Activated CD8-positive, alpha-beta memory T cell treated with anti-CD3 and anti-CD28 coated beads for 4 hours (primary cell): ENCODE measurements at places on chromosomes 3 and 15.

- DNase-seq = no peak
These were observed 1.4 kb downstream of the LYSMD2 start for GRCh38 chr15:51736069-51736468.

GRCh38 chr15:60390871-60391501 is 6.8 kb downstream of the ANXA2 start:
- no peak for DNase-seq

DNA sequence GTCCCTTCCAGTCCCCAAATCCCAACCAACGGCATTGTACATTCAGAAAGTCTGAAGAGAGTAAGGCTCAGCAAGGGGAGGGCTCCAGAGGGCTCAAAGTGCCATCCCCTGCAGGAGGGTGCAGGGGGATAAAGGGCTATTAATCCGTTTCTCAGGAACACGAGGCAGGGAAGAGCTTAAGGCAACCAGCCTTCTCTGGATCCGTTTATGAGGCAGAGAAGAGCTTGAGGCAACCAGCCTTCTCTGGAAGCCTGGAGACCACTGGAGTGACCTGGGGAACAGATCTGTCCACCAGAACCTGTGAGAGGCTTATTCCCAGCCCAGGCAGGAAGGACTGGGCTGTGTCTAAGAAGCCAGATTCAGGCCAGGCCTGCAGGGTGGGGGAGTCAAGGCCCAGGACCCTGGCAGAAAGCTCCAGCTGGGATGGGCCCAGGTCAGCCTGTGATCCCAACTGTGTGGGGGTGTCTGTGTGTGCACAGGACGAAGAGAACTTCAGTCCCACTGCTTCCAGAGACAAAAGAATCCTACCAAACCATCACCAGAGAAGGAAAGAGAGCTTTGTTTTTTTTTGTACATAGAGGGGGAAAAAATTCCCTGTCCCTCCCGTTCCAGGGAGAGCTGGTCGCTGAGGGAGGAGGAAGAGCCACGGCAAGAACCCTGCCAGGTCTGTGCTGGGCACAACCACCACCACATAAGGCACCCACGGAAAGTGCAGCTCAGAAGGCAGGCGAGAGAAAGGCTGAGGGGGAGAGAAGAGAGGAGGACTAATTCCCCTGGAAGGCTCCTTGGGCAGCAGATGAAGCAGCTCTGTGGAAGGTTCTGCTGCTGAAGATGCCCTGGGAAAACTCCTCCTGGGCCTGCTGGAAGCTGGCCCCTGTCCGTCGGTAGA is 1.6 kb upstream of the ULK3 start:
- DNase-seq = no peak

- no peak for DNase-seq
These were observed 6.1 kb downstream of the TNFAIP8L3 start for GRCh38 chr15:51088585-51088984.

DNA sequence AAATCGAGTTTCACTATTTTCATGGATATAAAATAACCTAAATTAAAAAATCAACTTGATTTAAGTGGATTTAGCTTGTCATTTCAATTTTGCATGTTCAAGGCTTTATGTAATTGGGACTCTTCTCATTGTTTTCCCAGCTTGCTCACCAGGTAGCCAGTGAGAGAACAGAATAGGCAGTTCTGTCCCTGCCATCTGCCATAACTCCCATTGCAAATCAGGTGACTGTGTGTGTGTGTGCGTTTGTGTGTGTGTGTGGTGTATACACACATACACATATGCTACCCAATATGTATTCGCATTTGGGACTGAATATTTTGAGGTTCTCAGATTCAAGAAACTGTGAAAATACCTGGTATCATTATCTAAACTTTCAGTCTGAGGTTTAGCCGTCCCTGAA is 1069.8 kb downstream of the IGSF11 start:
- DNase-seq = no peak

GRCh38 chr15:56353119-56353518 is 12.1 kb upstream of the TEX9 start:
- no peak for DNase-seq

- no peak for DNase-seq
These were observed 56.1 kb upstream of the USP3 start for GRCh38 chr15:63448266-63448665.

- DNase-seq = no peak
These were observed 53.9 kb downstream of the EIF4E3 start for GRCh38 chr3:71671216-71671845.

DNA sequence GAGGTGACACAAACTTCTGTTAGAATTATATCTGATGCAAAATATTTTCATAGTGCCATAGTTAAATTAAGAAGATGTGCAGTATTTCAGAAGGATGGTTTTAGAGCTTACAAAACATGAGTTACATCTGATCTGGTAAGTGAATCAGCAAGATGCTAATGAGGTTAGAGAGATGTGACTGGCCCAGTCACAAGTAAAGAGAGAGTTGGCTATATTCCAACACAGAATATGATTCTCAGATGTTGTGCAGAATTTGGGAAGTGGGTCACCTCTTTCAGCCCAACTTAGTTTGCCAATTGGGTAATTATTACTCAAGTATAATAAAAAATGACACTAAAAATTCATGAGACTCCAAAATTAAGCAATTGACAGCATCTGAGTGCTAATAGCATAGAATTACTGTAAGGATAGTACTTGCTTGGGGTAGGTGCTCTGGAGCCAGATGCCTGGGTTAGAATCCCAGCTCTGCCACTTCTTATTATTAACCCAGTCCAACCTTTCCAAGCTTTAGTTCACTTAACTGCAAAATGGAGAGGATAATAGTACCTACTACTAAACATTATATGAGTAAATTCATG is 30.8 kb downstream of the P2RY1 start:
- DNase-seq = no peak

DNA sequence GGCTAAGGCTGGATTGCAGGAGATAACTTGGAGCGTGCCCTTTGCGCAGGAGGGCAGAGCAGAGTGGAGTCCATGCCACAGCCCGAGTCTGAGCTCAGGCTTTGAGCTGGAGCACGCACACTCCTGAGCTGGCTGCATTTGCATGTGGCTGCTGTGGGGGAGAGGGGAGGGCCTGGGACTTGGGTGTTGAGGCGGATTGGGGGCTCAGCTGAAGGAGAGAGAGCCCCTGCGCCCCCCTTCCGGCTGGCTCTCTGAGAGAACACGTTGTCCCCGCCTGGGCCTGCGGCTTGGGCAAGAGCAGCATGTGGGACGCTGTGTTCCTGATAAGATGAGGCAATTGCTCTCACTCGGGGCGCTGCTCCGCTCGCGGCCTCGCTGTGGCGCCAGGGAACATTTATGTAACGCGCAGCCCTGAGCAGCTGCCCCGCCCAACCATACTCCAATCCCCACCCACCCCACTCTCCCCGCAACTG is 39.1 kb downstream of the KLF13 start:
- DNase-seq = peak; percentile 61

DNA sequence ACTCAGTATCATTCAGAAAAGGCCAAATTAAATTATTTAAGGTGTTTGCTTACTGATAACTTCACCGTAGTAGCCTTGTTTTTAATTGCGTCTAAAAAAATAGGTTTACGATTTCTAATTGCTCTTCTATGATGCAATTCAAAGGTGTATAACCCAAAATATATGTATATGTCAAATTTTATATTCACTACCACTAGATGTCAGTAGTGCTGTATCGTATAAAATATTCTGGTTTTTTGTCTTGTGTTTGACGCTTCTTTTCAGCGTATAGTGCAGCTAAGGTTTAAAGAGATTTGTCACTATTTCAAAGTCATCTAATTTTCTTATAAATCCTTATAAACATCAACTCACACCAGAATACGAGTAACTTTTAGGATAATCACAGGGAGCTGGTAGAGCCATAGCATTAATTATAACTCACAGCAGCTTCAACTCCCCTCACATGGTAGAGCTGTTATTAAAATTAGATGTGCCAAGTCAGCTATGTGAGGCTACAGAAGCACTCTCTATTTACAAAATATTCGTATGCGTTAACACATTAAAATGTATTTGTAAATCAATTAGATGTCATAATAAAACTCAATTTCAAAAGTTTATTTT is 3.5 kb downstream of the PFN2 start:
- DNase-seq = no peak

- DNase-seq = no peak
These were observed 202.3 kb downstream of the NEK10 start for GRCh38 chr3:27166888-27167287.

DNA sequence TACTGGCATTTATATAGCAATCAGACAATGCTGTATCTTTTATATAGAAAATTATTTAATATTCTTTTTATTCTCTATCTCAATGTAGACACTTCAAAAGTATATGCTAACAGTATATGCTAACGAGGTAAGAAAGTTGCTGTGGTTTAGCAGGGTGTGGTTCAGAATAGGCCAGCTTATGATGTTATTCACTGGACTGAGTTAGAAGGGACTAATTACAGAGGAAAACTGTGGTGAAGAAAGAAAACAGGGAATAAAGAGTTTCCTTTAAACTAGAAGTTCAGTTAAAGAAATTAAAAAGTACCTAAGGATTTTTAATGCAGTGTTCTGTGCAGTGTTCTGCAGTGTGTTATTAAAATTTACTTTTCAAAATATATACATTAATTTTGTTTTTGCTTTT is 59.4 kb downstream of the MYO9A start:
- DNase-seq = no peak

GRCh38 chr3:73697020-73697419 is 72.3 kb upstream of the PDZRN3 start:
- DNase-seq = no peak

- no peak for DNase-seq
These were observed 46.2 kb downstream of the CTDSPL start for GRCh38 chr3:37907906-37908305.

- no peak for DNase-seq
These were observed 108.3 kb downstream of the IL20RB start for GRCh38 chr3:137066092-137066491.

GRCh38 chr3:39748763-39749162 is 60.6 kb upstream of the MYRIP start:
- DNase-seq = no peak

DNA sequence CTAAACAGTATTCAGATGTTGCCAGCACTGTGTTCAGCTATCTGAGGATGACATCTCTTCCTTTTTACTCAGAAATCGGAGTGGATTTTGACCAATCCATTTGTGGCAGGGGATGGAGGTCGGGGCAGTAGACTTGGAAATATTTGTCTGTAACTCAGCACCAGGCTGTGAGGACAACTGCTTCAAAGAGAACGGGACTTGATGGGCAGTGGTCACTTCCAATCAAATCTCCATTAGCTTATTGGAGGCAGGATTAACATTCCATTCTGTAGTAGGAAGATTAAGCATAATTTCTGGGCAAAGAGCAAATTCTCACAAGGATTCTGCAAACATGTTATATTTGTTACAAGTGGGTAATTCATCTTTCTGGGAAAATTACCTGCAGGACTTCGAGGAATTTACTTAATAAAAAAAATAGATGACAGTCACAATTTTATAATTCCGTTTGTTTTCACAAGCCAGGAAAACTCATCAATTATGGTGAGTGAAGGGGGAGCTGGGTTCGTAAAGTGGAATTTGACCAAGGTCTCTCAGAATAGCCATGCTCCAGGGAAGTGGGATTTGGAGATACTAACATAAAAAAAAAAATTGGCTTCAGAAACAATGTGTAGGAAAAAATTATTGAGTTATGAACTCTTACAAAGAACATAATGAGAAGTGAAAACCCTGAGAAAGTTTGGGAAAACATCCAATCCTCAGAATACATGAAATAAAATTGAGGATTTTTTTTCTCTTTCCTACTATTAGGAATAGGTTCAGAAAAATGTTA is 18.1 kb downstream of the CRABP1 start:
- no peak for DNase-seq

DNA sequence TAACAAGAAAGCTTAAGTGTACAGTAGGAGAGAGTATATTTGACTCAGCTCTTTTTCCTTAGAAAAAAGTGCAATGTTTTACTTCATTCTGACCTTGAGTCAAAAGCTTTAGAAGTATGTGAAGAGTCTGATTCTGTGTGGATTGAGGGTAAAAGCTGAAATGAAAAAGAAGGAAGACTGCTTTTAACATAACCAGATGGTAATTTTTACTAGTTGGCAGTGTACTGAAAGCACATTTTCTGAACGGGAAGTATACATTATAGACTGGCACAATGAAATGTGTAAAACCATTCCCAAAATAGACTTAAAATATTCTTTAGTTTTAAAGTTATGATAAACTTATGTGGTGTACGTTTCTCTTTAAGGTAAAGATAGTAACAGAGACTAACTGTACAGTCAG is 197.8 kb upstream of the ZNF717 start:
- no peak for DNase-seq

GRCh38 chr15:75925440-75925839 is 21.8 kb downstream of the FBXO22 start:
- no peak for DNase-seq

GRCh38 chr3:141619450-141619849 is 118.6 kb upstream of the RNF7 start:
- no peak for DNase-seq

DNA sequence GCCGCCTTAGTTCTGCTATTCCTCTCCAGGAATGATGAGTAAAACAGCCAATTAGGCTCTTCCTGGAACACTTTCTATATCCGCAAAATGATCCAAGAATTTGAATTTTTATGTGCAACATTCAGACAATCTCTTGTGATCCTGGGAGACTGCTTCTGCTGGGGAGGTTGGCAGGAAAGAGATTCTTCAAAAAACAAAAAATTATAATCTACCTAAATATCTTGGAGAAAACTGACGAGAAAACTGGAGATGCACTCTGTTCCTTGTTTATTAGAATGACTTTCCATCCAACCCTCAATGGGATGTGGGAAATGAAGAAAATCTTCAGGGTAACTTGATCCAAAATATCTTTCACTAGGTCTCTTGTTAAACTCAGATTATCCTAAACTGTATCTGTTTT is 346.3 kb upstream of the UBE2E2 start:
- DNase-seq = no peak

DNA sequence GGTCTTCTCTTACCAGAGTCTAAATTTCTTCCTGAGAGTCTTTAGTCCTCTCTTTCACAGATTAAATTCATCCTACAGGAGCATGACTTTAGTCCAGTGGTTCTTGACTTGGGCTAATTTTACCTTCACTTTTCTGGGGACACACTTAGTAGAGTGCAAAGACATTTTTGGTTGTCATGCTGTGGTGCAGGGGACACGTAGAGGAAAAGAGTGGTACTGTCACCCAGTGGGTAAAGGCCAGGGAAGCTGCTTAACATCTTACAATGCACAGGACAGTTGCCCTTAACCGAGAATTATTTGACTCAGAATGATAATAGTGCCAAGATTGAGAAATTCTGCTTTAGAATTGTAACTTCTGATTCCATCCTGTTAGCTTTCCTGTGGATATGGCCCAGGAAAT is 772.5 kb upstream of the GRM7 start:
- DNase-seq = no peak

GRCh38 chr3:123892195-123892594 is 8.1 kb upstream of the MYLK start:
- no peak for DNase-seq

- no peak for DNase-seq
These were observed 1.5 kb upstream of the NCK1 start for GRCh38 chr3:136860541-136860940.

DNA sequence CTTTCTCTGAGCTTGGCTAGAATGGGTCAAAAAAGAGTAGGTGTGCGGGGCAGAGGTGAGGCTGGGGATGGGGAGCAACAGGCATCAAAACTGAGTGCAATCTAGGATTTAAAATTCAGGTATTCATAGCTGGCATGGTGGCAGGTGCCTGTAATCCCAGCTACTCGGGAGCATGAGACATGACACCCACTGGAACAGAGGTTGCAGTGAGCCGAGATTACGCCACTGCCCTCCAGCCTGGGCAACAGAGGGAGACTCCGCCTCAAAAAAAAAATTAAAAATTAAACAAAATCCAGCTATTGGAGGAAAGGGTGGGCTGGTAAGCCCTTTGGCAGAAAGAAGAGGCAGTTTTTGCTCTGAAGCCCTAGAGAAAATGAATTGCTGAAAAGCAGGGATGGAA is 485.8 kb upstream of the PROK2 start:
- DNase-seq = no peak
